ENCODE measurements at places on chromosomes 2 and 18. TPM values are rescaled to one million over a fixed set of nuclear protein-coding genes. Genes with fewer than 3 reads are reported as not detected.

GAREM1 gene
- total RNA-seq, result 4.3 TPM

PROM2 gene
- not detected for total RNA-seq

SCYGR4 gene
- total RNA-seq, result not detected

OR6B2 gene
- total RNA-seq, result not detected

SH3RF3 gene
- 0.61 TPM for total RNA-seq

RGPD3 gene
- 0.18 TPM for total RNA-seq

C2orf15 gene
- 1.0 TPM for total RNA-seq

ELMOD3 gene
- total RNA-seq, result 12.4 TPM

SIX3 gene
- 1.9 TPM for total RNA-seq

FAM161A gene
- 6.9 TPM for total RNA-seq

GKN1 gene
- total RNA-seq, result 0.56 TPM

SCN7A gene
- total RNA-seq, result not detected

MARCO gene
- 0.08 TPM for total RNA-seq

PLCD4 gene
- total RNA-seq, result 0.29 TPM

CFAP53 gene
- total RNA-seq, result 0.30 TPM

ARMC9 gene
- 14.2 TPM for total RNA-seq

MDH1 gene
- total RNA-seq, result 253 TPM

PRKAG3 gene
- total RNA-seq, result not detected

PASK gene
- 9.3 TPM for total RNA-seq

ALK gene
- not detected for total RNA-seq

PLA2R1 gene
- 1.9 TPM for total RNA-seq

CD8A gene
- 0.60 TPM for total RNA-seq

DBI gene
- 537 TPM for total RNA-seq

Data from A549 treated with Mapracorat at 1 μM for 4 hours (cell line).